Jurkat, Clone E6-1 (cell line): ENCODE measurements at places on chromosomes 5 and 9.

- no peak for DNase-seq
Observed at GRCh38 chr9:126661521-126662251, 48.0 kb downstream of the LMX1B start.

- DNase-seq, result no peak
Observed at GRCh38 chr9:134034215-134035040, 9.1 kb downstream of the BRD3OS start.

GRCh38 chr9:16221366-16221765 lies 649.1 kb downstream of the BNC2 start:
- DNase-seq, result no peak

GRCh38 chr5:84816746-84817547 lies 432.3 kb upstream of the EDIL3 start:
- DNase-seq, result no peak

DNA sequence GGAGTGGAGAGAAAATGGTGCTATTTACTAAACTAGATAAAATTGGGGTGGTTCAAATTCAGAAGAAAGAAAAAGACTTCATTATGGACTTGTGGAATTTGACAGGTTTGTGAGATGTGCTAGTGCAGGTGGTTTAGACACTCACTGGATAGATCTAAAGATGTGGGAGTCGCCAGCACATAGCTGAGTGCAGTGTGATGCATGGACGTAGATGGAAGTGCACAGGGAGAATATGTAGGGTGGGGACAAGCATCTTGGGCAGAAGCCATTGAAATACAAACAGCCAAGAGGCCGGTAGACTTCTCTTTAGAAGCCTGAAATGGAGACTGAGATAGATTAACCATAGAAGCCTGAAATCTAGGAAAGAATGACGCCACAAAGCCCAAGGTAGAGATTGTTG lies 10.7 kb downstream of the HAPLN1 start:
- DNase-seq, result no peak
